ENCODE measurements at places on chromosomes 12 and 14.

DNA sequence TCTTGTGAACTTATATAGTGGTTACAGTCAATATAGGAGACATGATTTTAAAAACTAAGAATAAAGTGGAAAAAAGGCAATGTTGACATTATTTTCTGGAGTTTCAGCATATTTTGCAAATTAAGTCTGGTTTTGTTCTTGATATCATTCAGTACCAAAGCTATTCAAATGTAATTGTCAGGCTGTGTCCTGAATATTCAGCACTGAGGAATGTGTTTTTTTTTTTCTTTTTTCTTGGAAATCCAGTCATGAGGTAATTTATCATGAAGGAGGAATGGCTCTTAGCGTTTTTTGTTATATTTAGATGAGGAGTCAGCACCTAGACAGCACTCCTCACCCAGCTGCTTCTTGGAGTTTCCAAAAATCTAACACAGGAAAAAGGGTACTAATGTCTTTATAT, 225.5 kb downstream of the CCDC91 start:
- DNase-seq = peak; percentile 15

GRCh38 chr14:103782376-103782775, 65.0 kb downstream of the PPP1R13B start:
- no peak for DNase-seq

GRCh38 chr14:77565289-77565993, 51.0 kb downstream of the SPTLC2 start:
- no peak for DNase-seq

- no peak for DNase-seq
Observed at GRCh38 chr14:34104489-34105397, 153.9 kb upstream of the EGLN3 start.
